ENCODE measurements at places on chromosomes 4 and X.

DNA sequence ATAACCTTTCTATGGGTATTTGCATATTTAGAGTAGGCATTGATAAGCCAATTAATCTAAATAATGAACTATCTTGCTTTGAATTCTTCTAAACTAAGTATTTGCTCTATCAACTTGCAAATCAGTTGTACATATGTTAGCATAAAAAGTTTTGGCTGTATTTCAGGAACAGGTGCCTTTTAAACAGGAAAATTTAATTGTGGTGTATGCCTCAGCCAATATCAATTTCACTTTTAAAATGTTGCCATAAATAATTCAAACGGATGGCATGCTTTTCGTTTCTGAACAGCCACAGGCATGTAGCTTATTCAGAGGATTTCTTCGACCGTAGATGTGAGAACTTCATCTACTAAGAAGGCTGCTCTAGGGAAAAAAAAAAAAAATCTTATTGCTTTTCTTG is 99.9 kb downstream of the DCLK2 start:
- DNase-seq, result no peak

DNA sequence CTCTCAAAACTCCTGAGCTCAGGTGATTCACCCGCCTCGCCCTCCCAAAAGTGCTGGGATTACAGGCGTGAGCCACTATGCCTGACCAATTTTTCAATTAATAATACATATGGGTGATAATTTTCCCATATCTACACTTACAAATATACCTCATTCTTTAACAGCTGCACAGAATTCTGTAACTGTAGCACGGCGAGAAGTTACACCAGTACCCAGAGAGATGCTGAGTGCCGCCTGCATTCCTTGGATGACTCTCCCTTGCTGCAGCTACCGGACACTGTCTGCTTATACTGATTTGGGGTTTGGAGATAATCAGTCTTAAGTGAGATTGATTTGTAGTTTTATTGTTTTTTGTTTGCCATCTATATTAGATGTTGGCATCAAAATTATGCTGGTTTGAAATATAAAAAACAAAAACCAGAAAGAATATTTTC is 5.8 kb downstream of the TIFA start:
- no peak for DNase-seq

- no peak for DNase-seq
Observed at GRCh38 chrX:134537179-134537955, 77.4 kb downstream of the HPRT1 start.

DNA sequence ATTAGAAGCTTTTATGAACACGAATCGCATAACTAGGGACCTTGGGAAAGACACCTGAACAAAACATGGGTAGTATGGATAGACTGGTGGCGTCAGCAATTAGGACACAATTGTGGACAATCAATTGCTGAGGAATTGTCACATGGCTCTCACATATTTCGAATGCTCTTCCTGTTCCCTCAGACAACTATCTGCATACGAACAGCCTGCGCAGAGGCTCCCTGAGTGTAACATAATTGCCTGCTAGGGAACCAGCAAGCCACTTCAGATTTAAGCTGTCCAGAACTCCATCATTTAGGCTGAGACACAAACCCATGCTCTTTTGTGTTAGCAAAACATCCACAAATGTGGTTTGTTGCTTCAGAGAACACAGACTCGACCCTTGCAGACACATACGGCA is 160.8 kb downstream of the MGST2 start:
- no peak for DNase-seq

GRCh38 chr4:26074712-26075430 is 160.9 kb downstream of the SMIM20 start:
- DNase-seq, result no peak

DNA sequence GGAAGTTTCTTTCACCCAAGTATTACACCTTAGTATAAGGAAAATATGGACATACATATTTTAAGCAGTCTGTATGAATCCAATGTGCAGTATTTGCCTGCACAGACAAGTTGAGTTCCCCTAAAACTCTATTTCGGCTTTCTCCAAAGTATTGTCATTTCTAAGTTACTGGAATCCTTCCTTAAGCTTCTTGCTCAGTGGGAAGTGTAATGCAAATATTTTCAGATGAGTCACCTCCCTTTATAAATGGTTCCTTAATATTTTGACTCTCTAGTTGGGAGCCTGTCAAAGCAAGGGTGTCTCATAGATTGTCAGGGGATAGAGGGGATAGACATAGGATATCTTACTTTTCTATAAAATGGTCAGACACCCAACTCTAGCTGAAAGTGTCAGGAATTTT is 178.6 kb downstream of the NAA11 start:
- no peak for DNase-seq

DNA sequence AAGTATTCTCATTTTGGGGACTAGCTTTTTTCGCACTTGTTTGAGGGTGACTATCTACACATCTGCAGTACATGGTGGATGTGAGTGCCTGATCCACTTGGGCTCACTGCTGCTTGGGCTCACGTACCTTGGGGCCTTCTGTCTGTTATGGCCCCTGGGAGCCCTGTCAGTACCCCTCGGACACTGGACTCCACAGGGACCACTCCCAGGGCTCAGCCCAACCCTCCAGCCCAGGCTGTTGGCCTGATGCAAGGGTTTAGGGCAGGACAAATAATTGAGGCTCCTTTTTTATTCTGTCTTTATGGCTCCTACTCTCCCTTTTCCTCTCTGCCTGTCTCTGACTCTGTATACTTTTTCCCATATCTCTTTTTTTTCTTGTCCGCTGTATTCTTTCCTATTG is 32.7 kb upstream of the MSN start:
- DNase-seq, result no peak

DNA sequence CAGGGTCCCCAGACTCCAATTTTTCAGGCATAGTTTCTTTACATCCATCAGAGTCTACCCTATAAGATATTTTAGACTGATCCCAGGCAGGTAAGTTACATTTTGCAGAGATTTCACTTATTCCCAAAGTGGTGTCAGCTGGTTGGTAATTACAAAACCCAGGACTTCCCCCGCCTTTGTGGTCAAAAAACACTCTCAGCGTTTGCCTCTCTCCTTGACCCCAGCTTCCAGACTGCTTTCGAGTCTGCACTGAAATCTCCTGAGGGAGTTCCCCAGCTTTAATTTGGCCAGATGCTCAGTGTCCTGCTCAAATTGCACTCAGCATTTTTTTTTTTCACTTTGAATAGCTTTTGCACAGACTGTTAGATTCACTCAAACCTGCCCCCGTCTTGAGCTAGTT is 11.2 kb upstream of the AMOT start:
- no peak for DNase-seq

- DNase-seq, result no peak
Observed at GRCh38 chr4:8323947-8324555, 54.5 kb downstream of the HTRA3 start.

GRCh38 chrX:81377329-81377728 is 175.4 kb downstream of the SH3BGRL start:
- peak; percentile 0 for DNase-seq

DNA sequence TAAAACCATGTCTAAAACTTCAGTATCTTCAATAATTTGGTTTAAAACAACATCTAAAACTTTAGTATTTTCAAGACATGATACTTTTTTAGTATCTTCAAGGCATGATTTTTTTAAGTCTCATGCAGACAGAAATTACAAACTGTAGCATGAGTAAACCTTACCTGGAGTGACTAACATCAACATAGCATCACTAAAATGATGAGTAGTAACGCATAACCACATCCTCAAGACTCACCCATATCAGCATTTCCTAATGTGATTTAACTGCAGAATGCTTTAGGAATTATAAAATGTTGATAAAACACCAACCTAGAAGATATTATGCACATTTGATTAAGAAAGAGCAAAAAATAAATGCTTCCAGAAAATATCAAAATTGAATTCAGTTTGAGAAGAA is 19.7 kb upstream of the EDNRA start:
- DNase-seq, result no peak

DNA sequence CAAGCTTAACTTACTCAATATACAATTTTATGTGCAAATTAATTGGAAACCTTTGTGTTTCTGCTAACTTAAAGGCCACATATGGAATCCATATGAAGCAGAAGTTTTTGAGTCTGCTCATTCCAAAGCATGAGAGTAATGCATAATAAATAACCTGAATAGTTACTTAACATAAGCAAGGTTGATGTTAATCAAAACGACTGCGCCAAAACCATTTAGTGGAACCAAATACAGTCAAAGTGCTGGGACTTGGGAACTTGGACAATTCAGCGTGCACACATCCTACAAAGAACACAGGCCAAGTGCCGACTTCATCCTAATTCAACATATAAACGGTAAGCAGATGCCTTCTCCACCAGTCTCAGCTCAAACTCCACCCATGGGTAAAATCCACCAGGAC is 17.0 kb downstream of the TSPAN5 start:
- DNase-seq, result no peak

- no peak for DNase-seq
Observed at GRCh38 chr4:171288816-171289432, 524.3 kb upstream of the GALNTL6 start.

- no peak for DNase-seq
Observed at GRCh38 chrX:120840827-120841226, 34.8 kb downstream of the CT47B1 start.

GRCh38 chr4:751676-752075 is 46.0 kb downstream of the PCGF3 start:
- DNase-seq, result no peak

- DNase-seq, result no peak
Observed at GRCh38 chr4:41878991-41879491, 56.2 kb upstream of the TMEM33 start.

- DNase-seq, result no peak
Observed at GRCh38 chr4:140027101-140027500, 126.9 kb downstream of the MAML3 start.

DNA sequence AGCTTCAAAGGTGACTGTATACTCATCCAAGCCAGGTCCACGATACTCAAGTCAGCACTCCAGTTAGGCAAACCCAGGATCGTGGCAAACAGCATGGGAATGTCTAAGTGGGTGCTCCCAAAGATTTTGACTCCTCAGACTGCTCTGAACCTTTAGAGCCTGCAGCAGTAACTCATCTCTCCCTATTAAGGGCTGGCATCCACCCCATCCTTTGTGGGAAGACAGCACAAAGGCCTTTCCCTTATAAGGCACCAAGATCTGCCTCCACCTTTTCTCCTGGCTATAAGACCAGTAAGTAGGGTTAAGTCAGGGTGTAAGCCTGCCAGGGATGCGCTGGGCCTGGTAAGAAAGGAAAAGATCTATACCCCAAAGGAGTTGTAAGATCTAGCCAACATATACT is 23.6 kb upstream of the SLC25A43 start:
- DNase-seq, result no peak

GRCh38 chr4:88964450-88964849 is 92.5 kb downstream of the FAM13A start:
- no peak for DNase-seq

DNA sequence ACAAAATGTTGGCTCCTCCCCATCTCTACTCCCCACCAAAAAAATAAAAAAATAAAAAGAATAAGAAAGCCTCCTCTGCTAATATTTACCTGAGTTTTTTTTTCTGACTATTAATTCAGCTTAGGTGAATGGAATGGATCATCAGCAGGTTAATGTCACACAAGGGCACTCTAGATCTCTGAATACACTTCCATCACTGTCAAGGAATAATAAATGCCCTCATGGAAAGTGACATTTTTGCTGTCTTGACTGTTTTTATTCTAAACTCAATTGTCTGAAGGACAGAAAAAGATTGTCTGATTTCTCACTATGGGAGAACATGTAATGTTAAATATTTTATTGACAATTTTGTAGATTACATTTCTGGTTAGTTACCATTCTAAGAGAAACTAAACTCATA is 30.4 kb upstream of the TLL1 start:
- no peak for DNase-seq

GRCh38 chr4:159105761-159106243 is 2.9 kb downstream of the RAPGEF2 start:
- DNase-seq, result no peak

GRCh38 chr4:4356106-4357041 is 30.5 kb upstream of the NSG1 start:
- DNase-seq, result no peak

GRCh38 chr4:15343000-15343399 is 84.8 kb upstream of the C1QTNF7 start:
- DNase-seq, result no peak

GRCh38 chr4:42281324-42282020 is 115.8 kb upstream of the SHISA3 start:
- no peak for DNase-seq

- peak; percentile 48 for DNase-seq
Observed at GRCh38 chr4:76689145-76689817, 208.7 kb downstream of the SOWAHB start.

DNA sequence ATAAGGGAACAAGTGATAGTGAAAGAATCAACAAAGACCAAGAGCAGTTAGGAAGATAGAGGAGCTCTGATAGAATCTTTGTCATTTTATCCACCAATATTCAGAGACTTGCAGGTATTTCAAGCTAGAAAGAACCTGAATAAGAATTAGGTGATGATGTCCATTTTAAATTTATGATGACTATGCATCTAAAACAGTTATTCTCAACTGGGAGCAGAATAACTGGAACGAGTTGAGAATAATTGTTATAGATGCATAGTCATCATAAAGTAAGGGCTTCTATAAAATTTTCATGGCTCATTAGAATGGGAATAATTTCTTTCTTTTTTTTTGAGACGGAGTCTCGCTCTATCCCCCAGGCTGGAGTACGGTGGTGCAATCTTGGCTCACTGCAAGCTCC is 5.8 kb downstream of the OCIAD1 start:
- DNase-seq, result no peak

Measured in NCI-H774 (cell line).